ENCODE measurements at places on chromosomes 5 and 9.

DNA sequence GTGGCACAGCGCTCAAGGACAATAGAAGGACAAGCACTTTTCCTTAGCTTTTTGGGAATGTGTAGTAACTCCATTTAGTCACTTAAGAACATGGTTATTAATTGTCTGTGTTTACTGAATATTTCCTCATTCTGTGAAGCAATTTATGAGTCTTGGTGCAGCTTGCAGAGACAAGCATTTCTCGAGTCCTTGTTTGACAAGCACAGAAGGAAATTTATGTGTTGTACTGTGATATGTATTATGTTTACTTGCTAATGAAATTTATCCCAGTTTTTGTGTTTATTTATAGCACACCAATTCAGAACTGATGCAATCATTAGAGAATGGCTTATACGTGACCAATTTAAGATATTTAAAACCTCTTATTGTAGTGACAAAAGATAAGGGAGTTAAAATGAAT is 168.6 kb downstream of the PRELID2 start:
- no peak for DNase-seq

- DNase-seq = no peak
Measured at GRCh38 chr9:90789862-90790261, 11.8 kb upstream of the SYK start.

DNA sequence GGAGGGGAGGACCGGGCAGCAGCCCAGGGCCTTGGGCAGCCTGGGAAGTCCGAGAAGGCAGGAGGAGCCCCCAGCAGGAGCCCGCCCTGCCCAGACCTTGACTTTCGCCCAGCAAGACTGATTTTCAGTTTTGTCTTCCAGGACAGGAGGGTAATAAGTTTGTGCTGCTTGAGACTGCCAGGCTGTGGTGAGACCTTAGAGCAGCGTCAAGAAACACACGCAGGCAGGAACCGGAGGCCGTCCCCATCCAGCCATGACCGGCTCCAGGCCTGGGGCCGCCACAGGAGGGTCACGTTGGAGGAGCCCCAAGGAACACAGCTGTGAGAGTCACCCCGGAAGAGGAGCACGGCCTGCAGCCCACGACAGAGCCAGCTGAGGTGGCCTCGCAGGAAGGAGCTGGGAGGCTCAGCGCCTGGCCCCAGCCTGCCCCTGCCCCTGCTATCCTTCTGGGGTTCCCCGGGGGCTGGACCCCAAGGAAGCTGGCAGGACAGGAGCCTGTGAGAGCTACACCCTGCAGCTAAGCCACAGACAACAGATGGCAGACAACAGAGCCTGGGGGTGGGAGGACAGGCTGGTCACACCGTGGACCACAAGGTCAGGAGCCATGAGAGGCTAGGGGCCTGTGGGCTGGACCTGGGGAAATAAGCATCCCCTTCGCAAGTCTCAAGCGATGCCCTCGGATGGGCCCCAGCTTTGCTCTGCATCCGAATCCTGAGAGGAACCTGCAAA is 126.0 kb upstream of the FAM120A start:
- no peak for DNase-seq

DNA sequence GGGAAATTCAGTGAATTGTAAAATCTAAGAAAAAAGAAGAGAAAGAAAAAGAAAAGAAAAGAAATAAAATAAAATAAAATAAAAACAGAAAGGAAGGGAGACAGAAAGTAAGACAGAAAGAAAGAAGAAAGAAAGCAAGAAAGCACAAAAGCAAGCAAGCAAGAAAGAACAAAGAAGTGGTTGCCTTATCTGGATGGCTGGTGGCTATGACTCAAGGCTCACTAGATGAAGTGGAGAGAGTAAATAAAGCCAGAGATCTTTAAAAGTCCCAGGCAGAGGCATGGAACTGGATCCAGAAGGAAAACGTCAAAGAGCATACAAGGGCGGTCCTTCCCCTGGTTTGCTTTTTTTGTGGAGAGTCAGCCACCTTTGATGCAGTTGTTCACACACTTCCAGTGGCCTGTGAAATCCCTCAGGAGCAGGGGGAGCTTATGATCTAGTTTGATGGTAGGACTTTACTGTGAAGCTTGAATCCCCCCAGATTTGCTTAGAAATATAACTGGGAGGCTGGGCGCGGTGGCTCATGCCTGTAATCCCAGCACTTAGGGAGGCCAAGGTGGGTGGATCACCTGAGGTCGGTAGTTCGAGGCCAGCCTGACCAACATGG is 176.7 kb upstream of the HMHB1 start:
- DNase-seq = no peak

DNA sequence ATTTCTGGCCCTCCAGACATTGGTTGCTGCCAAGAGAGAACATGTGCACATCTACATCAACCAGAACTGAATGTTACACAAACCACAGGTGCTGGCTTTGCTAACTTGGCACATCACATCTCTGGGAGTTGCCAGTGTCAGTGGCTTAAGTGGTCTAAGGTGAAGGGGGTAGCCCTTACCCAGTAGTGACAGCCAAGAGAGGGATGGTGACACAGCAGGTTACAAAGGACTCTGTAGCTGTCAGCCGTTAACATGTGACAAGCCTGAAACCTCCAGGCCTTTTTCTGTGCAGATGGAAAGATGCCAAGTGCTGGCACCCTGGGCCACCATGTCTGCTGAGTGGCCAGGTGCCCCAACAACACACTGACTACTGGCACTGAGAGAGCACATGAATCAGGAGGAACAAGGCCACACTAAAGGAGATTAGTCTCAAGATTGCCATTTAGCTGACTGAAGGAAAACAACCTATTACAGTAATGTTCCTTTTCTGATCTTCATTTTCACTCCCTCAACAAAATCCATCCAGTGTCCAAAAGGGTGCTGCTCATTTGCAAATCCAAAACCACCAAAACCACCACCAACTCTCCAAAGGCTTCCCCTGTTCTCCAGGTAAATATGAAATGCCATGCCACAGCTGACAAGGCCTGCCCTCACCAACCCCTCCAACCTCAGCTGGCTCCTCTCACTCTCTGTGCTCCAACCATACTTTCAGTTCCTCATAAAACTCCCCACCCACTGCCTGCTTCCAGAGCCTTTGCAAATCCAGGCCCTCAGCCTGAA is 20.2 kb downstream of the SIL1 start:
- DNase-seq = no peak

- peak; percentile 91 for DNase-seq
Measured at GRCh38 chr9:116687074-116687753, at the start of gene TRIM32. Gene TRIM32 (plus strand): TSS chr9:116687305. CDS start chr9:116697743, 10,438 bp downstream.

DNA sequence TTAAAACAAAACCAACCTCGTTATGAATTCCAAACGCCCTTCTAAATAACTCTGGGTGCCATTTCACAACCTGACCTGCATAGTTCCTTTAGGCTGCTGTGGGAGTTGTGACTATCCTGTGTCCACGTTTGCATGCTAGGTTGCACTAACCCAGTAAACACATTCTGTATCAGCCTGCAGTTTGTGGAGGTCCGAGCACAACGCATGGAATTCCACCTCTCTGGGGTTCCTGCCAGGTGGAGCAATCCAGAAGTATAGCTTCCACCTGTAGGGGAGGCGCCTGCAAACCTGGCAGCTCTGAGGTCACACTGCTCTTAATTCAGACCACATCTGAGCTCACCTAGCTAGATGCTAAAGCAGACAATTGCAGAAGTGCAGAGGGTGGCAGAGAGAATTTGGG is 57.2 kb downstream of the MARCHF3 start:
- no peak for DNase-seq

GRCh38 chr5:82901281-82901888 is 175.8 kb downstream of the TMEM167A start:
- DNase-seq = no peak

GRCh38 chr9:109886617-109887016 is 106.6 kb downstream of the PALM2AKAP2 start:
- DNase-seq = no peak

- no peak for DNase-seq
Measured at GRCh38 chr5:134583766-134584165, 48.9 kb downstream of the SAR1B start.

DNA sequence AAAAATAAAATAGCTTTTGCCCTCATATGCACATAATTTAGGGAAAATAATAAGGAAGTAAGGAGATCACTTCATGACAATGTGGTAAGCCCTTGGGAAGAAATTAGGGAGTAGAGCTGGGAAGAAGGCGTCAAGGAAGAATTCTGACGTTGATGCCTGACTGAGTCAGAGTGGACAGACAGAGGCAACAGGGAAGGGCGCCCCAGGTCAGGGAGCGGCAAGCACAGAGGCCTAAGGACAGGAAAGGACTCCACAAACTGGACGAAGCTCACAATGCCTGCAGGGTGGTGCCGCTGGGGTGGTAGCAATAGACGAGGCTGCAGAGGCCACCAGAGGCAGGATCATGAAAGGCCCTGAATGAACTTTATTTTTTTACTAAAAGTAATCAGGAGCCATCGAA is 7.6 kb downstream of the DRD1 start:
- no peak for DNase-seq

DNA sequence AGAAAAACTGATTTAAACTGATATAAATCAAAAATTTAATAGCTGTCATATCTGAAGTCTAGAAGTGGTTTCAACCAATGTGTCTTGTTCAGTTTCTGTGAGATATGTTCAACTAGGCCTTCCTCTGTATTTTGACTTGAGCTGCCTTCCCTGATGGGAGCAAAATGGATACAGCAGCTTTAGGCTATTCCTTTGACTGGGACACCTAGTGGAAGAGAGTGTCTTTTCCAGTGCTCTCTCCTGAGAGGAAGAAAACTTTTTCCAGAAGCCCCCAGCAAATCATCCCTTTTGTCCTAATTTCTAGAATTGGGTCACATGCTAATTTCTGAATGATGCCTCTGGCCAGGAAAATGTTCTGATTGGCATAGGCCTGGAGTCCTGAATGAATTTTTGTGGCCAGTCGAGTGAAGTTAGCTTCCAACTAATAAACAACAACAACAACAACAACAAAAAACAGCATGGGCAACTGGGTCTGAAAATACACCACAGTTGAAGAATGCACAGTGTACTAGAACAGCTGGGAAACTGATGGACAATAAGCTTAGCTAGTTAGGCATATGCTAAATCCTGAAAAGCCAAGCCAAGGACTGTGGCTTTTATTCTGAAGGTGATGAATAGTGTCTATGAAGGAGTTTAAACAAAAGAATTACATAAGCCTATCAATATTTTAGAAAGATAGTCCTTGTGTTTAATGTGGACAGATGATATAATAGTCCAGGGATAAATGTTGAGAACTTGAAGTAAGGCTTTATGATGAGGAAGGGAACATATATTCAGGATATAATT is 125.7 kb downstream of the FBN2 start:
- no peak for DNase-seq

DNA sequence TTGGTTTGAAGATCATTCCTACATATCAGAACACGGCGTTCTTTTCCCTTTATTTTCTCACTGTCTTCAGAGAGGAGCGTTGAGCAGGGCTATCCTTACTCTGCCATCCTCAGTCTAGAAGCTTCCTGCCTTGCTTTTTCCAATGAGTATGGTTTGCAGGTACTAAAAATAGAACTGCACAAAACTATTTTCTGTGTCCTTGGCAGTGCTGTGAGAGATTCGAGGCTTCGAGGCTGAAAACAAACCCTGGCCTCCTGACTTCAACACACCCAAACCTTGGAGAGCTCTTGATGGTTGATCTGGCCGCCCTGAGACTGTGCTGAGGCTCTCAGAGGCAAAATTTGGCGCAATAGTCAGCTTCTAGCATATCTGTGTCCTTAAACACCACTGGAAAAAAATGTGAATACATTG is 78.9 kb downstream of the GOLPH3 start:
- no peak for DNase-seq
